ENCODE measurements at places on chromosomes 13 and 19.

GRCh38 chr13:110932588-110932987 lies 17.7 kb upstream of the ANKRD10 start:
- no peak for DNase-seq

DNA sequence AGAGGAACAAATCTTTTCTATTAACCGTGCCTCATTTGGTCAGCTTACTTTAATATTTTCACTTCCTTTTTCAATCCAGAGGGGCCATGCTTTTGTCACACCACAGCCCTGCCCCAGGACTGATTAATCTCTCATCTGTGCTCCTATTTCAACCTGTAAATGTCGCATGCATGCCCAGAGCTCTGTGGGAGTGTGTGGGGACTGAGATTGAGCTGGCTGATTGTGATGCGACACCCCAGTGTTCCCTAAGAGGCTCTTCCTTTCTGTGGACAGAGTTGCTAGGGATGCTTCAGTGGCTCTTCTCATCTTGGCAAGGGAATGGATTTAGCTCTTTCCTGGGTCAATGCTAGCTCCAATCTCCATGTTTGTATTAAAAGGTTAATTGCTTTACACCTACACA lies 249.6 kb downstream of the TDRD3 start:
- no peak for DNase-seq

- DNase-seq: peak; percentile 81
These were observed 4.6 kb upstream of the EPS8L1 start for GRCh38 chr19:55071129-55071502.

DNA sequence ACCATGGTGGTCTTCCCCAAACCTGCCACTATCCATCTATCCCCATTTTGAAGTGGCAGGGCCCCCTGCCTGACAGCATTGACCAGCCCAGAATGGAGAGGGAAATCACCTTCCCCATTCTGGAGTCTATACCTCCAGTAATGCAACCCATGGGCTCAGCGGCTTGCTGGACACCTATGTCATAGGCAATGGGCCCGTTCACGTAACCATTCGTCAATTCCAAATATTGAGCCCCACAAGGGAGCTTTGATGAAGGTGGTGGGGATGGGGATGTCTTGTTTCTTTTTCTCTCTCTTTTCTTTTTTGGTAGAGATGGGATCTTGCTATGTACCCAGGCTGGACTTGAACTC lies 63.1 kb downstream of the AP1M1 start:
- DNase-seq: no peak

DNA sequence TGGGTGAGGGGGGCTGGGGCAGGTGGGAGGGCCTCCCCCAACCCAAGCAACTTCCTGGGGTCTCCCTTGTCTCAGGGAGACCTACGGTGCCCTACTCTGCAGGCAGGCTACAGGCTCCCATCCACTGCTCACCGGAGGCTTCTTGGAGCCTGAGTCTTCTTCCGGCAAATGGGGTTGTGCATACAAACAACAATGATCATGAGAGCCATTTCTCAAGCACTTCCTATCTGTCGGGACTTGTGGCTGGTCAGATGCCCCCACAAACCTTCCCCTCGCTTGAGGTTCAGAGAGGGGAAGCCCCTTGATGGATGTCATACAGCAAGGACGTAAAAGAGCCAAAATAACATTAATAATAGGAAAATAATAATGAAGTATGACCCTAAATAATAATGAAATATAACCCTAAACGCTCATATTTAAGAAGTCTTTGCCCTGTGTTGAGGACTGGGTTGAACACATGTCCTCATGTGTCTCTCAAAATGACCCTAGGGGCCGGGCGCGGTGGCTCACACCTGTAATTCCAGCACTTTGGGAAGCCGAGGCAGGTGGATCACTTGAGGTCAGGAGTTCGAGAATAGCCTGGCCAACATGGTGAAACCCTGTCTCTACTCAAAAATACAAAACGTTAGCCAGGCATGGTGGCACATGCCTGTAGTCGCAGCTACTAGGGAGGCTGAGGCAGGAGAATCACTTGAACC lies 727 bp downstream of the CD37 start:
- DNase-seq: no peak

DNA sequence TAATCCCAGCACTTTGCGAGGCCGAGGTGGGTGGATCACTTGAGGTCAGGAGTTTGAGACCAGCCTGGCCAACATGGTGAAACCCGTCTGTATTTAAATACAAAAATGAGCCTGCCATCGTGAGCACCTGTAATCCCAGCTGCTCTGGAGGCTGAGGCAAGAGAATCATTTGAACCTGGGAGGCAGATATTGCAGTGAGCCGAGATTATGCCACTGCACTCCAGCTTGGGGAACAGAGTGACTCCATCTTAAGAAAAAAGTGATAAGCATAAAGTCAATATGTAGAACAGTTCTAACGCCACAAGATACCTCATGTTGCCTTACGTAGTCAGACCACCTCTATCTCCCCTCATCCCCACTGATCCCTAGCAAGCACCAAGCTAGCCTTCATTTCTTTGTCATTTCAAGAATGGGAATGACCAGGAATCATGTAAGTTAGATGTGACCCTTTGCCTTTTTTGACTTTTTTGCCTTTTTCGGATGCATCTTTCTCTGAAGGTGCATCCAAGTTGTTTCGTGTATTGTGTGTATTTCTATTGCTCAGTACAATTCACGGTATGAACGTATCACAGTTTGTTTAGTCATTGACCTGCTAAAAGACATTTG lies 6.4 kb downstream of the RPL21 start:
- no peak for DNase-seq

GRCh38 chr19:10593820-10594637 lies 6.9 kb upstream of the AP1M2 start:
- DNase-seq: peak; percentile 11

- no peak for DNase-seq
These were observed 190.0 kb downstream of the HS6ST3 start for GRCh38 chr13:96279904-96280303.

- no peak for DNase-seq
These were observed 56.6 kb downstream of the TUBGCP3 start for GRCh38 chr13:112531263-112531794.

GRCh38 chr19:43316591-43317319 lies 36.7 kb upstream of the CD177 start:
- peak; percentile 40 for DNase-seq

GRCh38 chr13:24056616-24057137 lies 103.8 kb upstream of the SPATA13 start:
- DNase-seq: no peak

DNA sequence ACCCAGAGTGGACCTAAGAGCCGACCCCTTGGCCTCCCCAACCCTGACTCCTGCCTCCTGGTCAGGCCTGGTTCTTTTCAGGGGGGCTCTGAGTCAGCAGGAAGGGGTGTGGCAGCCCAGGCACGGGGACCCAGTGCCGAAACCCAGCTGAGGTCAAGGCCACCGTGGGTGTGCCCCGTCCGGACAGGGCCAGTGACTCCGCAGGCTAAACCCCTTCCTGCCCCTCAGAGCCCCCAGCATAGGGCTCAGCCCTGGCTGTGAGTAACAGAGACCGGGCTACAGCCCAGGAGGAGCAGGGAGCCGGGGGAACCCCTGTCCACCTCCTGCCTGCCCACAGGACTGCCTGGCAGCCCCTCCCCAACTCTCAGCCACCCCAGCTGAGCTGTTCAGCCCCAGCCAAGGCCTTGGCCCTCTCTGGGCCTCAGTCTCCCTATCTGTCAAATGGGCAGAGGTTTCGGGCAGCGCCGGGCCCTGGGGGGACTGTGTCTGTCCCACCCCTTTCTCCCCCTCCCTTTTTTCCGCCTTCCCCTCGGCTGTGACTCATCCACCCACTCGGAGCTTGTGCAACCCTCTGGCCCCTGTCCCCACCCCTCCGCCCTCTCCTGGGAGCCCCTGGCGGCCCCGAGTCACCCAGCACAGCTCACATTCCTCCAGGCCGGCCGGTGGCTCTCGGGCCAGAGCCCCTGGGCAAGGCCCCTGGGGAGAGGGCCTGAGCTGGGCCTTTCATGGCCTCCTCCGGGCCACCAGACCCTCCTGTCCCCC lies 8.6 kb downstream of the ZBTB7A start:
- DNase-seq: peak; percentile 87

DNA sequence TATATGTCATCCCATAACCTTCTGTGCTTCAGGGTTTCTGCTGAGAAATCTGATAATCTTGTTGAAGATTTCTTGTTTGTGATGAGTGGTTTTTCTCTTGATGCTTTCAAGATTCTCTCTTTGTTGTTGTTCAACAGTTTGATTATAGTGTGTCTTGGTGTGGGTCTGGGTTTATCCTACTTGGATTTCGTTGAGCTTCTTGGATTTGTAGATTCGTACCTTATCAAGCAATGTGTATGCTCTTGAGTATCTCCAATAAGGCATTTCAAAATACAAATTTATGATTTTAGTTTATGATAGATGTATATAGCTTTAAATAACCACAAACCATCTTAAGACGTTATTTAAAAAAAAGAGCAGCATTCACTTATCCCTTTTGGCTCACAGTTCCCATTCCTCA lies 57.5 kb downstream of the URI1 start:
- DNase-seq: no peak

- no peak for DNase-seq
These were observed 9.2 kb downstream of the TEX29 start for GRCh38 chr13:111329641-111330040.

DNA sequence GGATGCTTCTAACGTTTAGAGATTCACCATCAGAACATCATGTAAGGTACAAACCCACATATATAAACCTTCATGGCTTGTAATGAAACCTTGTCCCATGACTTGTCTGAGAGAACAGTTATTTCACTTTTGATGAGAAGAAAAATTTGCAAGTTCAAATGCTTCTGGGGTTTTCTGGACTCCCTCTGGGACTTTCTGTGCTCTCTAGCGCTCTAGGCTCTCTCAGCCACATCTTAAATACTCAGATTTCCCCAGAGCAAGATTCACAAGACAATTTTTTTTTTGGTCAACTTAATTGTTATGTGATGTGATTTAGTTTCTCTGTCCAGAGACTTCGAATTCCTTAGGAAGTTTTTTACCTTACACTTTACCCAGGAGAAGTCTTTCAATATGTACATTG lies 282.8 kb upstream of the EDNRB start:
- no peak for DNase-seq

DNA sequence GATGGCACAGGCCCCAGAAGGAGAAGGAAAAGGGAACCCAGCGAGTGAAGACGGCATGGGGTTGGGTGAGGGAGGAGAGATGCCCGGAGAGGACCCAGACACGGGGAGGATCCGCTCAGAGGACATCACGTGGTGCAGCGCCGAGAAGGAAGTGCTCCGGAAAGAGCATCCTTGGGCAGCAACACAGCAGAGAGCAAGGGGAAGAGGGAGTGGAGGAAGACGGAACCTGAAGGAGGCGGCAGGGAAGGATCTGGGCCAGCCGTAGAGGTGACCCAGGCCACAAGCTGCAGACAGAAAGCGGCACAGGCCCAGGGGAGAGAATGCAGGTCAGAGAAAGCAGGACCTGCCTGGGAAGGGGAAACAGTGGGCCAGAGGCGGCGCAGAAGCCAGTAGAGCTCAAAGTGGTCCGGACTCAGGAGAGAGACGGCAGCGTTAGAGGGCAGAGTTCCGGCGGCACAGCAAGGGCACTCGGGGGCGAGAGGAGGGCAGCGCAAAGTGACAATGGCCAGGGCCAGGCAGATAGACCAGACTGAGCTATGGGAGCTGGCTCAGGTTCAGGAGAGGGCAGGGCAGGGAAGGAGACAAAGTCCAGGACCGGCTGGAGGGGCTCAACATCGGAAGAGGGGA lies 1.1 kb downstream of the PPP1R12C start:
- DNase-seq: peak; percentile 65

DNA sequence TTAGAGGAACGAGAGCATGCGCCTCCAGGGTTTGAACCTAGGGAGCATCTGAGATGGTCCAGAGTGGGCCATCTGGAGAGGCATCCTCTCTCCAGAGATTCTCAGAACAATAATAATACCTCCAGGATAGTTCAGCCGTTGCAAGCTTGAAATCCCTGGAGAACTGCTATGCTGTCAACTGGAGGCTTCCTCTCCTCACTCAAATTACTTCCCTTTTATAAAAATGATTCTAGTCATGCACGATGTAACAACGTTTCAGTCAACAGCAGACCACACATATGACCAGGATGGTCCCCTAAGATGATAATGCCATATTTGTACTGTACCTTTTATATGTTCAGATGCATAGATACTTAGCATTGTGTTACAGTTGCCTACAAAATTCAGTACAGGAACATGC lies 108.7 kb downstream of the SHISA2 start:
- DNase-seq: no peak

- peak; percentile 99 for DNase-seq
These were observed 51.6 kb upstream of the UBL3 start for GRCh38 chr13:29901710-29902631.

DNA sequence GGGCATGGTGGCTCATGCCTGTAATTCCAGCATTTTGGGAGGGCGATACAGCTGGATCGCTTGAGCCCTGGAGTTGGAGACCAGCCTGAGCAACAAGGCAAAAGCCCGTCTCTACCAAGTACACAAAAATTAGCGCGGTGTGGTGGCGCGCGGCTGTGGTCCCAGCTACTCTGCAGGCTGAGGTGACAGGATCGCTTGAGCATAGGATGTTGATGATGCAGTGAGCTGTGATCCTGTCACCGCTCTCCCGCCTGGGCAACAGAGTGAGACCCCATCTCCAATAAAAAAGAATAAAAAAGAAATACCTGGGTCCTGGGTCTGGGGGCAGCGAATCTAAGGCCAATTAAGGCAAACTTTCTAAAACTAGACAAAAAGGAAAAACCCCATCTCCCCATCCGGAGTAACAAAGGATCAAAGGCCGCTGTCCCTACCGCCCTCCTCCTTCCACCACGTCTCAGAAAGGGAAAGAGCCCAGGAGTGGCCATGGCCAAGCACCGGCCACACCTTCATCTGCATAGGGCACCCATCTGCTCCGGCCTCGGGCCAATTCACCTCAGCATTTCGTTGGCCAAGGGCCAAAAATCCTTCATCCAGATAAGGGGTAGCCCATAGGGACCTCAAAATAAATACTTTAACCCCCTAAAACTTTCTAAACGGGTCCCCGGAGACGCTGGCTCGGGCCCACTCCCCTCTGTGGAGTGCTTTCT lies 851 bp downstream of the ZNF320 start:
- DNase-seq: peak; percentile 15

DNA sequence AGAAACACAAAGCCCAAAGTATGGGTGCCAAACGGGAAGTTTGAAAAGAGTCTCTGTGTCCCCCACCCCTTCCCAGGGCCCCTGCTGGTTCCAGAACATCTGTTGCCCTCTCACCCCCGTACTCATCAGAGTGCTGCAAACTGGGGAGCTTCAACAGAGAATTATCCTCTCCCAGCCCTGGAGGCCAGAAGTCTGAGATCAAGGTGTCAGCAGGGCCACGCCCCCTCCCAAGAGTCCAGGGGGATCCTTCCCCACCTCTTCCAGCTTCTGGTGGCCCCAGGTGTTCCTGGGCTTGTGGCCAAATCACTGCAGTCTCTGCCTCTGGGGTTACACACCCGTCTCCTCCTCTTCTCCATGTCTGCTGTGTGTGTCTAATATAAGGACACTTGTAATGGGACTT lies 183.4 kb downstream of the PTPRS start:
- no peak for DNase-seq

Measured in amniotic epithelial cell (primary cell).